ENCODE measurements at places on chromosomes 2 and 18. TPM values are rescaled to one million over a fixed set of nuclear protein-coding genes. Genes with fewer than 3 reads are reported as not detected.

CGREF1 gene
- total RNA-seq: 0.42 TPM

MROH2A gene
- total RNA-seq: not detected

HAAO gene
- total RNA-seq: 10.9 TPM

MRO gene
- total RNA-seq: 1.2 TPM

RBKS gene
- 2.4 TPM for total RNA-seq

DNA sequence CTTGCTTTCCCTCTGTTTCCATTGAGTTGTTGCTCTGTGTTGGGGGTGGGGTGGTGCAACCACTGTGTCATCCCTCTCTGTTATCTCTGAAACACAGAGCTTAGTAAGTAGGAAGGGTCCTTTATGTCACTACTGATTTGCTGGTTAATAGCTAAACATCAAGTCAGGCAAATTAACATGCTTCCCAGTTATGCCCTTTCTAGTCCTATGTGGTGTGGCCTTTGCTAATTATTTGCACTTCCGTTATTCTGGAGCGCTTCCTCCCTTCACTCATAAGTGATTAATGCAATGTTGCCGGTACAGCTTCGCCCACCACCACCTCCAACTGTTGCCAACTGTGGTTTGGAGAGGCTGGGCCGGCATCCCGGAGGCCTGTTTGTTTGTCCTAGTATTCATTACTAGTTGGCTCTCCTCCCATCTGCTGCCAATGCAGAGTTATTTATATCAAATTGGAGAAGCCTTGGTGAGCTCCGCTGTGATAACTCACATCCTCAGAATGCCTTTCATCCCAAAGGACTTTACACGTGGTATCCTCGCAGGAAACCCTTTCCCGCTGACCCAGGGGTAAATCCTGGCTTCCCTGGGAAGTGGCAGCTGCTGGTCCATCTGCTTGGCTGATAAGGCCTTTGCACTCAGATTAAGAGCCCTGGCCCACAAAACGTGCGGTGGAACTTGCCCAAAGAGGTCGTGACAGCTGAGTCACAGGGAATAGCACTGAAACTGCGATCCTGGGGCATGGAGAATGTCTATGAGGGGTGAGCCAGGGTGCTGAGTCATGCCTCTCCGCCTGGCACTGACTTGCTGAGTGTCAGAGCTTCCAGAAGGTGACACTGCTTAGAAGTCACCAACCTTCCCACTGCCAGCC lies 72.0 kb upstream of the ZCCHC2 start:
- H3K4me1 ChIP-seq: peaks cover 15% of the 10 kb centered on the region
- H3K27me3 ChIP-seq: no peaks in the 10 kb centered on the region
- peak; percentile 91 for DNase-seq
- H3K4me3 ChIP-seq: no peak overlapping the region

DNA sequence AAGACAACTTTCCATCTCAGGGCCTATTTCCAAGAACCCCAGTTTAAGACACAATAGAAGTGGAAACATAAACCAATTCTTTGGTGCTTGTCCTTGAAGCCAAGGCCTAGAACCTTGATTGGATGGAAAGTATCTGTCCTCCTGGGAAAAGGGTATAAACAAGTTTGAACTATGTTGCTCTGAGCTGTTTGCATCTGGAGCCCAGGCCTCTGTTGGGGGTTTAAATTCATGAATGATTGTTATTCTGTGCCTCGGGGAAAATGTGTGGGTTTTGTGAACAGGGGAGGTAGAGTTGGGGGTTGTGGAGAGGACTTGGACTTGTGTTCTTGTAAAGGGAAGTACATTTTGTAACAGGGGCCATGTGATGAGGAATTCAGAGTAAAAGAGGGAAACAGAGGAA lies 406.1 kb downstream of the SLC4A3 start:
- no peak for DNase-seq
- no peak overlapping the region for H3K4me3 ChIP-seq
- no peaks in the 10 kb centered on the region for H3K4me1 ChIP-seq
- no peaks in the 10 kb centered on the region for H3K36me3 ChIP-seq

DNA sequence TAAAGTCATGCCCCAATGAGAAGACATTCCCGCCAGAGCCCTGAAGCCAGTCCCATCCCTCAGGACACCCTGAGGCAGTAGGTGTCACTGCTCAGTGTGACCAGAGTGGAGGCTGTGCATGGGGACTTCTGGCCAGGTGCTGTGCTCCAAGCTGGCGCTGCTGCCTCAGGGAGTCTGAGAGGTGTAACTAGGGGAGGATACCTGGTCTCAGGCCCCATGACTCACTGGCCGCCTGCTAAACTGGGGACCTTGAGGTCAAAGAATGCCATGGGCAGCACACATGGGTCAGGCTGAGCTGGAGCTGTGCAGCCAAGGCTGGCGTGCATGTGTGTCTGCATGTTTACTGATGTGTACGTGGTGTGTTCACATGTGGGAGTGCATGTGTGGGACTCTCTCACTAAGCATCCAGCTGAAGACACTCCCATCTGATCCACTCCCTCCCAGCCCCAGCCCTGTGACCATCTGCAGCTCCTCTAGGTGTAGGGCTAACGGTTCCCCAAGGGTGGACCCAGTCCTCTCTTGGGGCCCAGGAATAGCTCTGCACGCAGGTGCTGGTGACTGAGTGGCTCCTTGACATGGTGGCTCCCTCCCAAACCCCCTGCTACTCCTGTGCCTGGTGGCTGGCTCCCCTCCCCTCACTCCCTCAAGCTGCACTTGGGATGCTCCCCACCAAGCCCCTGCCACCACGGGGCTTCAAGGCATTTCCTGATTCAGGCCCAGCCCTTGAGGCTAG lies 16.5 kb downstream of the HS6ST1 start:
- DNase-seq: peak; percentile 53
- H3K27me3 ChIP-seq: no peaks in the 10 kb centered on the region
- peaks cover 22% of the 10 kb centered on the region for H3K4me1 ChIP-seq
- no peak overlapping the region for H3K4me3 ChIP-seq
- H3K27ac ChIP-seq: no peak overlapping the region

- peaks cover 4% of the 10 kb centered on the region for H3K4me1 ChIP-seq
- DNase-seq: no peak
- H3K4me3 ChIP-seq: no peak overlapping the region
- H3K27me3 ChIP-seq: no peaks in the 10 kb centered on the region
Measured at GRCh38 chr2:26605195-26605998, 35.8 kb downstream of the CIB4 start.

DNA sequence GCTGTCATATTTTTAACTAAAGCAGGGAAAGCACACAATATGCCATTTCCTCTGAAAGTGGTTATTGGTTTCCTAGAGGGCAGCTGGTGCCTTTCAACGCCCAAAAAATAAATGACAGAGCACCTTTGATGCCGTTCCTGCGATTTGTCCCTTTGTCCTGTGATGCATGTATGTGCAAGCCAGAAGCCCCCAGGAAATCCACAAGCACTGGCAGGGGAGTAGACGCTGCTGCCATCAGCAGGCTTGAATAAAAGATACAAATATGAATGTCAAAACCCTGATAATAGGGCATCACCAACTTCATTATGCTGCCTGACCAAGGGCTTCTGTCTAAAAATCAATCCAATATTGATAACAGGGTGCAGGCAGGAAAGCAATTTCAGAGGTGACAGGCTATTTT lies 246.1 kb downstream of the FBXO15 start:
- no peaks in the 10 kb centered on the region for H3K36me3 ChIP-seq
- H3K27me3 ChIP-seq: no peaks in the 10 kb centered on the region
- H3K4me1 ChIP-seq: no peaks in the 10 kb centered on the region

- no peaks in the 10 kb centered on the region for H3K27me3 ChIP-seq
- H3K4me1 ChIP-seq: peaks cover 3% of the 10 kb centered on the region
- peaks cover 3% of the 10 kb centered on the region for H3K36me3 ChIP-seq
- H3K27ac ChIP-seq: no peak overlapping the region
- DNase-seq: no peak
- no peak overlapping the region for H3K4me3 ChIP-seq
Measured at GRCh38 chr2:219384859-219385258, 2.9 kb downstream of the DNPEP start.

DNA sequence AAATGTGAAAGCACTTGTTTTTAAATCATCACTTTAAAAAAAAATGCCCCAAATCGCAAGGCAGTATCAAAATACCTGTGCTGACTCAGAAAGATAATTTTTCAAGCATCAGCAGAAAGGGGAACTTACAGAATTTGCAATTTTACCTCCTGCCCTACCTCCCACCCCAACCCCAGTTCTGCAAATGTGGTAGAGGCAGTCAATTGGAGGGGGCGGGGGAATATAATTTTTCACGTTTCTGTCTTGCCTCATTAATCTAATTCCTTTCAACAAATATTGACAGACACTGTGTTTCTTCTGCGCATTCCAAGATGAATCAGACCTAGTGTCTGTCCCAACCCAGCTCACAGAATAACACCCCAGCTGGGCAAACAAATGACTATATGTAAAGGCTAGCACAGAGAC lies 76.8 kb downstream of the ALPK2 start:
- H3K4me3 ChIP-seq: no peak overlapping the region
- no peak overlapping the region for H3K27ac ChIP-seq
- DNase-seq: no peak
- no peaks in the 10 kb centered on the region for H3K27me3 ChIP-seq

GRCh38 chr18:54263904-54264336 lies 5.4 kb upstream of the POLI start:
- H3K27me3 ChIP-seq: no peaks in the 10 kb centered on the region
- H3K36me3 ChIP-seq: no peaks in the 10 kb centered on the region
- no peak overlapping the region for H3K27ac ChIP-seq
- peaks cover 9% of the 10 kb centered on the region for H3K4me1 ChIP-seq
- H3K4me3 ChIP-seq: no peak overlapping the region

Measured in pancreas (tissue), 10 donors.